Stimulated activated CD8-positive, alpha-beta memory T cell treated with anti-CD3 and anti-CD28 coated beads, Interleukin-7, amount 100 ng/mL, for 1 hour (primary cell): ENCODE measurements at places on chromosomes 12 and 14.

- DNase-seq = no peak
Measured at GRCh38 chr14:104702106-104702505, 12.7 kb downstream of the INF2 start.

DNA sequence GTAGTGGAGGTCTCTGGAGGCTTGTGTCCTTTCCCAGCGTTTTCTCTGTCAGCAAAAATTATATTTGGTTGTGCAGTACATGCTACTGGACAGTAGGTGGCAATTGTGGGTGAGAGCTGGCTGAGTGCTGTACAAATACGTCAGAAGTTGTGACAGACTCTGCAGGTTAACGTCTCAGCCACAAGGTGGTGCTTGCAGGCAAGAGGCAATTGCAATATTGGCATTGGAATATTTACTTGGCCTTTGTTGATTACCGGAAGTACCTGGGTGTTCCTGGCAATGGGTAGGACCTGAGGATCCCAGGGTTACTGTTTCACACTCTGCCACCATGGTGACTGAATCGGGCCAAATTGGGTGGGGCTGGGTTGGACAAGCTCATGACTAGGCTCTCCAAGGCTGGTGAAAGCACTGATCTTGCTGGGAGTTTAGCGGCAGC lies 333.9 kb upstream of the LMO3 start:
- DNase-seq = no peak

- DNase-seq = no peak
Measured at GRCh38 chr14:76277586-76278130, 98.3 kb upstream of the ESRRB start.

GRCh38 chr14:101201535-101202151 lies 298.1 kb upstream of the RTL1 start:
- no peak for DNase-seq

- no peak for DNase-seq
Measured at GRCh38 chr14:75267141-75267721, 11.4 kb upstream of the FOS start.

DNA sequence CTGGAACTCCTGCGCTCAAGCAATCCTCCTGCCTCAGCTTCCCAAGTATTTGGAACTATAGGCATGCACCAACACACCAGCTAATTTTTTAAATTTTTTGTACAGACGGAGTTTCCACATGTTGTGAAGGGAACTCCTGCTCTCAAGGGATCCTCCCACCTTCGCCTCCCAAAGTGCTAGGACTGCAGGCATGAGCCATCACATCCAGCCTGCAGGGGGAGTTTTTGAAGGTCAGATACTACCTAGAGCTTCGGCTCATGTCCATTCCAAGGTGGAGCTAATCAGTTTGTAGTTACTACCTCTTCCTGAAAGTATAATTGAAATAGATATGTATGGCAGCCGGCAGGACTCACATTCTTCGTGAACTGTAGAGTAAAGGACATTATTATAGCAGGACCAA lies 3.7 kb upstream of the TAS2R19 start:
- no peak for DNase-seq

- no peak for DNase-seq
Measured at GRCh38 chr12:47141459-47141858, 61.7 kb upstream of the AMIGO2 start.

- no peak for DNase-seq
Measured at GRCh38 chr12:72444566-72444965, 172.4 kb downstream of the TRHDE start.

DNA sequence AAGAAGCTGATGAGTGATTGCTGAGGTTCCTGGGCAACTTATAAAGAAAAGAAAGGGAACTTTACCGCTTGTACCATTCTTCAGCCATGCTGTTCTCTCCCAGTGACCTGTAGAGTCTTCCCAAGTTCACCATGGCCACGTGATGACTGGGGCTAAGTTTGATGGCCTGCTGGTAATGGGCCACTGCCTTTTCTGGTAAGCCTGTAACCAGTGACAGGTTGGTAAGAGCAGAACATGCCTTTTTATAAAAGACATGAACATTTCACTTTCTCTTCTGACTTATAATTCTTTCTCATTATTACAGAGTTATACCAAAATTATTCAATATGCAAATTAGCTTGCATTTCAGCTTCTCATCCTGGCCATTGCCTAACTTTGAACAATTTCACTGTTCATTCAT lies 20.9 kb upstream of the OVCH1 start:
- DNase-seq = no peak

- DNase-seq = no peak
Measured at GRCh38 chr12:120960657-120961056, 17.7 kb upstream of the HNF1A start.

GRCh38 chr12:54032627-54033100 lies at the start of gene HOXC5:
Gene HOXC5 (plus strand): TSS chr12:54033050. CDS start chr12:54033123, 73 bp downstream.
- peak; percentile 32 for DNase-seq

GRCh38 chr14:103232831-103233319 lies 101.2 kb upstream of the EIF5 start:
- DNase-seq = no peak
